MCF 10A (cell line): ENCODE measurements at places on chromosomes 2 and 18. TPM values are rescaled to one million over a fixed set of nuclear protein-coding genes. Genes with fewer than 3 reads are reported as not detected.

The EVA1A gene
- total RNA-seq = 7.6 and 14.4 TPM in 2 replicates

The ARHGAP28 gene
- 1.9 and 3.0 TPM in 2 replicates for total RNA-seq

The FNDC4 gene
- 0.79 and 1.1 TPM in 2 replicates for total RNA-seq

The SCG2 gene
- 0.52 and 0.84 TPM in 2 replicates for total RNA-seq

The MC5R gene
- not detected in 2 replicates for total RNA-seq

The PLEK gene
- not detected in 2 replicates for total RNA-seq

The POTEF gene
- not detected in 2 replicates for total RNA-seq

The AGXT gene
- total RNA-seq = not detected in 2 replicates

The PLGLB2 gene
- 1.1 and 1.3 TPM in 2 replicates for total RNA-seq

The NETO1 gene
- 0.82 TPM in 1 of 2 replicates, not detected in the other for total RNA-seq

The OSBPL6 gene
- total RNA-seq = 26.2 and 43.1 TPM in 2 replicates

The CCDC74B gene
- 0.61 TPM in 1 of 2 replicates, not detected in the other for total RNA-seq

GRCh38 chr18:9631814-9632496 is 17.6 kb upstream of the PPP4R1 start:
- DNase-seq = peak; percentile 49

DNA sequence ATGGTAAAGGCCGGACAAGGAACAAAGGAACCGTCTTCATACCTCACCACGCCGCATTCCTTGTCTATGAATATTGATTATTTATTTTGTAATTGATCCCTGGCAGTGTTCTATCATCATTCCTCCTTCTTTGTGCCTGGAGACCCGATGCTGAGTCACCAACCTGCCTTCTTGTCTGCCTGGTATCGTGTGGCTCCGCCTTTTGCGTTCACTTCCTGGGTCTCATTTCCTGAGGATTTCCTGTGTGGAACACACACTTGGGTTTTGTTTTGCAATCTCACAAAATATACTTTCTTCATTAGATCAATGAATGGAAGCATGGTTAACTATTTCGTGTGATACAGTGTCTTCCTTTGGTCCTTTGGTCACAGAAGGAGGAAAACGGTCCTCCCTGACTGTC is 95.5 kb upstream of the SNTG2 start:
- no peak for DNase-seq

- peak; percentile 56 for DNase-seq
Observed at GRCh38 chr18:49628119-49628518, 66.3 kb downstream of the LIPG start.

- peak; percentile 37 for DNase-seq
Observed at GRCh38 chr18:25561918-25562317, 210.0 kb upstream of the ZNF521 start.

GRCh38 chr2:15800495-15801329 is 139.6 kb upstream of the MYCN start:
- peak; percentile 22 for DNase-seq

GRCh38 chr2:61017003-61017555 is 441 bp upstream of the PEX13 start:
- DNase-seq = peak; percentile 92

DNA sequence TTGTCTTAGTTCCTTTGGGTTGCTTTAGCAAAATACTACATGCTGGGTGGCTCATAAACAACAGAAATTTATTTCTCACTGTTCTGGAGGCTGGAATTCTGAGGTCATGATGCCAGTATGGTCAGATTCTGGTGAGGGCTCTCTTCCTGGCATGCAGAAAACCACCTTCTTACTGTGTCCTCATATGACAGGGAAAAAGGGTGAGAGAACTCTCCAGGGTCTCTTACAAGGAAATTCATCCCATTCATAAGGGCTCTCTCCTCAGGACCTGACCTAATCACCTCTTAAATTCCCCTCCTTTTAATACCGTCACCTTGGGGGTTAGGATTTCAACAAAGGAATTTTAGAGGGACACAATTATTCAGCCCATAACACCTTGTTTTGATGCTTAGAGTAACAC is 243.1 kb upstream of the TNP1 start:
- DNase-seq = no peak

DNA sequence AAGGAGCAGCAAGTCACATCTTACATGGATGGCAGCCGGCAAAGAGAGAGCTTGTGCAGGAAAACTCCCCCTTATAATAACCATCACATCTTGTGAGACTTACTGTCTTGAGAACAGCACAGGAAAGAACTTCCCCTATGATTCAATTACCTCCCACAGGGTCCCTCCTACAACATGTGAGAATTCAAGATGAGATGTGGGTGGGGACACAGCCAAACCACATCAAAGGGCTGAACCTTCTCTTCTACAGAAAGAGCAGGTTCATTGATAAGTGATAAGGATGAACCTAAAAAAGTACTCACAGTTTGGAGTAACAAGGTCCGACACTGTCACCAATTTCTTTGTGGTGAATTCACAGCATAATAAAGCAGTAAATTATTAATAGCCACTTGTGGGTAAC is 422.2 kb upstream of the FSIP2 start:
- DNase-seq = no peak

DNA sequence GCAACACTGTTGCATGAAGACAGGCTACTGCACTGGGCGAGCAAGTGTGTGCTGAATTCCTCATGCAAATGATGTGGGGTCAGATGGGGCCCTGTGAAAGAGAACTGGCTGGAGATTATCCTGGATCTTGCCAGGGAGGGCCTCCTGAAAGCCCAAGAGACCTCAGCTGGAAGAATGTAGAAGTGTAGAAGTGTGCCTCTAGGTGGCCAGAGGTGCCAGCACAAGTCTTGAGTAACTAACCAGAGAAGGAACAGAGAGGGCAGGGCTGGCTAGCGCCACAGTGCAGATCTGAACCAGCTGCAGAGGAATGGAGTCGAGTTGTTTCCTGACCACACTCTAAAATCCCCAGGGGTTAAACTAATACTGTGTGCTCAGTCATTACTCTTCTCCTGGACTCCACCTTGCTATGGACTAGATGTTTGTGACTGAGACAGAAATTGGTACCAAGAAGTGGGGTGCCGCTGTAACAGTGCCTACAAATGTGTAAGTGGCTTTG is 399.3 kb downstream of the LRATD1 start:
- DNase-seq = no peak

DNA sequence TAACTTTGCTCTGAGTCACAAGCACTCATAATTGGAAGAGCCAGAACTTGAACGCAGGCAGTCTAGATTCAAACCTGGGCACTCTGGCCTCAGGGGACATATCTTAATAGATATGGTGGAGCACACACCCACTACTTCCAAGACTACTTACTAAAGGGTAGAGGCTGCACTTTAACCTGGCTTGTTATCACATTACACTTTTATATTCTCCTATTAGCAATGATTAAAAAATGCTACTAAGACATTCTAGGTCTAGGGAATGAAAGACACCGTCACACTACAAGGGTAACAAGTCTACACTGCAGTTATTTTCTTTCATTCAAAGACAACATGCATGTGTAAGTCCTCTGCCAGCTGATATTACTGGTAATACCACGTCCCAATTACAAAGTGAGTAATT is 258.8 kb downstream of the ZNF521 start:
- DNase-seq = no peak

DNA sequence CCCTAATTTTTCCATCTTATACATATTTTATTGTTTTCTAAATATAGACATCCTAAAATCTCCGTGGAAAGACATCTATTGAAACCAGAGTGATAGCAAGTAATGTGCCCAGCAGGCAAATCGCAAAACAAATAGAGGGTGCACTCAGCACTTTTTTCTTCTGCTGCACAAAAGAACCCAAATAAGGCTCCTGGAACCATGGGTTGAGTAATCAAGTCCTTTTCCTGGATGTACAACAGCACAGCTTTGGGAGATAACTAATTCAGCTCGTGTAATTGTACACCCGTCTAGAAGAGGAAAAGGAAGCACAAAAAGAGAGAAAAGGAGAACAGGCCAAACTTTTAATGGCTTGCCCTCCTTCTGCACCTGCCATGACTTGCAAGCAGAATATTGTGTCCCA is 126.9 kb upstream of the TLK1 start:
- no peak for DNase-seq

DNA sequence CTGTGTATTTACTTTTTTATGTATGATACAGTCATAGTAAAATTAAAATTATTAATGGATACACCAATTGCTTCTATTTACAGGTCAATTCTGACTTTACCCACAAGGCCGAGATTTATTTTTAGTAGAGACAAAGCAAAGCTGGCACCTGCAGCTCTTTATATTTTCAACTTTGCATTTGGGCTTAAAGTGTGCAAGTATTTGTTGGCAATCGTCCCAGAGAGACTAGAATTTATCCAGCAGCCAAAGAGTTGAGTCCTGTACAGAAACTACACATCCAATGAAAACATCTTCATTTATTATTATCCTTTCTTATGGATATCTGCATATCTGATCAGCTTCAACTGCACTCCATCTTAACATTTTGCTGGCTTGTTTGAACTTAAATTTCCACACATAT is 485.6 kb downstream of the SOX11 start:
- no peak for DNase-seq

DNA sequence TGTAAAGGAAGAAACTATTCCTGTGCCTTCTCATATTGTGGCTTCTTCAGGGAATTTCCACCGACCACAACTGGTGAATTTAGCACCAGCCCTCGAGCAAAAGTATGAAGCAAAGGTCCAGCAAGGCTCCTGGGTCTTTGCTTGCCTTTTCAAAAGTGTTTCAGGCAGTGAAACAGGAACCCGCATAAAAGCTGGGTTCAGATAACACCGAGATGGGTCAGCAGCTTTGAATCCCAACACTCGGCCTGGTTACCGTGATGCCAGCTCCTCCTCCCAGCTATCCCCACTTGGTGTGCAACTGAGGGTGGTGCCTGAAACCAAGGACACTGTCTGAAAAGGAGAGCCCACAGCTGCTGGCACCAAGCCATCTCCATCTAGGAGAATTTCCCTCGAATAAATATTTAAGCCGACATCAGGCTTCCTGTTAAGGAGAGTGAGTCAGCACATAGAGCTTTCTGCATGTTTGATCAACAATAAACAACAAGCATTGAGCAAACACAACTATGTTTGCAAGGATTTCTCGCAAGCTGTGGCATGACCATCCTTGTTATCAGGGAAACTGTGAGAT is 69.5 kb downstream of the ANTXR1 start:
- peak; percentile 83 for DNase-seq

GRCh38 chr18:46693996-46694395 is 37.0 kb upstream of the LOXHD1 start:
- no peak for DNase-seq

- no peak for DNase-seq
Observed at GRCh38 chr2:69517410-69517809, 80.2 kb upstream of the NFU1 start.

DNA sequence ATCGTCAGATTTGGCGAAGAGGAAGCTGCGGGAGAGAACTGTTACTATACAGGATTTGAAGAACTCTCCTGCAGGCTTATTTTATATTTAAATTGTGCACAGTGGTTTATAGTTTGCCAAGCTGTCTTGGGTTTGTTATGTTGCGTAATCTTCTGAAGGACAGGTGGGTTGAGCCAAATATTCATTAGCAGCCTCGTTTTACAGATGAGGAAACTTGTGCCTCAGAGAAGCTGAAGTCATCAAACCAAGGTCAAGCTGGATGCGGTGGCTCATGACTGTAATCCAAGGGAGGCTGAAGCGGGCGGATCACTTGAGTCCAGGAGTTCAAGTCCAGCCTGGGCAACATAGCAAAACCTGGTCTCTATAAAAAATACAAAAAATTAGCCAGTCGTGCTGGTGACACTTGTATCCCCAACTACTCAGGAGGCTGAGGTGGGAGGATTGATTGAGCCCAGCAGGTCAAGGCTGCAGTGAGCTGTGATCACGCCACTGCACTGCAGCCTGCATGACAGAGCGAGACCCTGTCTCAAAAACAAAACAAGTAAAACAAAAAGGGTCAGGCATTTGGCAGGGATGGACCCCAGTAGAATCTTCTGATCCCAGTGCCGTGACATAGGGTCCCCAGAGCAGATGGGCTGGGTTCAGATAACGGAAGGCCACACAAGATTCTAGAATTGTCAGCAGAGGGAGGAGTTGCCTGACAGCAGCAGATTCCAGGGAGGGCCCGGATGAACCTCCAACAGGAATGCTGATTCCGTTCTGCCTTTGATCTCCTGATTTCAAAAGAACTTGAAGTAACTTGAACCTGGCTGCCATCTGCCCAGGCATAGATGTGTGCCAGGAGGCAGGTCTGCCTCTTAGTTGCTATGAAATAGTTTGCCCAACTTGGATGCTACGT is 50.6 kb downstream of the SH3BP4 start:
- DNase-seq = peak; percentile 83

GRCh38 chr18:28040716-28041115 is 136.2 kb downstream of the CDH2 start:
- no peak for DNase-seq

DNA sequence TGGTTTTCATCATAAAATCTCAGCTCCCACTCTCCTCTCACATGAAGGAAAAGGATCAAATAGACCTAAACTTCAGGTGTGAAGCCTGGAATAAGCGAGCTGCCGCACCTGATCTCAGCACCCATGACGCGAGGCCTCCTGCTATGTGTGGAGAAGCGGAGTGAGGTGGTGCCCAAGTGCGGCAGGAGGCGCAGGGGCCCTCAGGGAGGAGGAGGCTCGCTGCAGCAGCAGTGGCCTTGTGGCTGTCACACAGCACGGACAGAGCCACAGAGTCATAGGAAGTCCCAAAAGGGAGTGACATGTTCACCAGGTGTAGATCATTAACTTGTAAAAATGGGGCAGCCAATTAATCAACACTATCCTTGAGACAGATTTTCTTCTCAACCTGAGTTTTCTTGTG is 9.1 kb downstream of the SCLY start:
- no peak for DNase-seq

- DNase-seq = no peak
Observed at GRCh38 chr2:17749753-17750438, 3.7 kb downstream of the SMC6 start.

DNA sequence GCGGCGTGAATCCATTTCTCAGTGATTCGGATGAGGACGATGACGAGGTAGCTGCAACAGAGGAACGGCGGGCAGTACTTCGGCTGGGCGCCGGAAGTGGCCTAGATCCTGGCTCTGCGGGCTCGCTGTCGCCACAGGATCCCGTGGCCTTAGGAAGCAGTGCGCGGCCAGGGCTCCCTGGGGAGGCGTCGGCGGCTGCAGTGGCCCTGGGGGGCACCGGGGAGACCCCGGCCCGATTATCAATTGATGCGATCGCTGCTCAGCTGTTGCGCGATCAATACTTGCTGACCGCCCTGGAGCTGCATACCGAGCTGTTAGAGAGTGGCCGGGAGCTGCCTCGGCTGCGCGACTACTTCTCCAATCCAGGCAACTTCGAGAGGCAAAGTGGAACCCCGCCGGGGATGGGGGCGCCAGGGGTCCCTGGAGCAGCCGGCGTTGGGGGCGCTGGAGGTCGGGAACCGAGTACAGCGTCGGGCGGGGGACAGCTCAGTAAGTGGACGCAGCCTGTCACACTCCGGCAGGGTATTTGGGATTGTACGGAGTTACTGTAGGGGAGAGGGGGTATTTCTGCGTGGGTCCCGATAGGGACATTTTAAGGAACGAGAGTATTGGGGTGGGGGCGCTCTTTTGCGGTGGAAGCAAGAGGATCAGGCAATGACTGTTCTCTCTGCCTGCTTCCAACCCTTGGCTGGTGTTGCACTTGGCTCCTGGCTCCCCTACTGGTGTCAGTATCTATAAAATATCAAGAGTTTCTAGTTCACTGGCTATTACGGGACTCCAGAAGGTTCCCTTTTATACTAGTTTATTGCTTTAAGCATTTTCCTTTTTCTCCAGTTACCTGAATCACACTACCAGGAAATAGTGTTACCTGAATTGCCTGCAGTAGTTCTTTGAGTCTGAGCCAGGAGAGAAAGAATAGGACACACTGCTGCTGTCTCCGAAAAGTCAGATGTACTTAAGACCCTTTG is 772 bp downstream of the RELCH start:
- DNase-seq = peak; percentile 33

GRCh38 chr2:118279005-118279404 is 190.7 kb downstream of the INSIG2 start:
- no peak for DNase-seq
